Mucosa of descending colon (tissue), 3 donors: ENCODE measurements at places on chromosomes 4 and X. TPM values are rescaled to one million over a fixed set of nuclear protein-coding genes. Genes with fewer than 3 reads are reported as not detected.

SRPX gene
- 50.7 TPM for total RNA-seq

QRFPR gene
- not detected for total RNA-seq

SOWAHD gene
- total RNA-seq, result 2.1 TPM

AVPR2 gene
- total RNA-seq, result 0.54 TPM

AWAT2 gene
- not detected for total RNA-seq

SH3RF1 gene
- 65.5 TPM for total RNA-seq

TMEM175 gene
- total RNA-seq, result 39.0 TPM

DTHD1 gene
- 0.55 TPM for total RNA-seq

TBC1D1 gene
- 71.6 TPM for total RNA-seq

SCRG1 gene
- total RNA-seq, result 0.41 TPM

IBSP gene
- not detected for total RNA-seq

CSAG3 gene
- not detected for total RNA-seq

MAOA gene
- 270 TPM for total RNA-seq

IGSF1 gene
- 0.66 TPM for total RNA-seq

LANCL3 gene
- 6.5 TPM for total RNA-seq

- no peak for DNase-seq
Measured at GRCh38 chrX:120238933-120239332, 11.7 kb upstream of the ZBTB33 start.

- no peak for DNase-seq
Measured at GRCh38 chr4:183984566-183984965, 79.5 kb downstream of the STOX2 start.

GRCh38 chr4:37948542-37948941, 11.7 kb upstream of the PTTG2 start:
- no peak for DNase-seq

DNA sequence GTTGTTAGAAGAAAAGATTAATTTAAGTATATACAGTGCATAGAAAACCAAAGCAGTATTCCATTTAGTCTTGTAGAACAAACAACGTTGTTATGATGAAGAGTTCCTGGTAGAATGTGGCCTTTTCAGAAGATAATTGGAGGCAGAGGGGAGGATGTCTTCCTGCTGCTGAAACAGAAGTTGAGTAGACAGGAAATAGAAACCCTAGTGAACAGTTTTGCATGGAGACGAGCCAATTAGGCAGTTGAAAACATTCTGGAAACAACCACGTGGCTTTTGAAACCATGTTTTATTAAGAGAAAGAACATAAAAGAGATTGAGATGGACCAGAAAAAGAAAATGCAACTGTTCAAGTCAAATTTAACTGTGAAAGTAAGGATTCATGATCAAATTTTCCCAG, 325.2 kb downstream of the CAMK2D start:
- no peak for DNase-seq

DNA sequence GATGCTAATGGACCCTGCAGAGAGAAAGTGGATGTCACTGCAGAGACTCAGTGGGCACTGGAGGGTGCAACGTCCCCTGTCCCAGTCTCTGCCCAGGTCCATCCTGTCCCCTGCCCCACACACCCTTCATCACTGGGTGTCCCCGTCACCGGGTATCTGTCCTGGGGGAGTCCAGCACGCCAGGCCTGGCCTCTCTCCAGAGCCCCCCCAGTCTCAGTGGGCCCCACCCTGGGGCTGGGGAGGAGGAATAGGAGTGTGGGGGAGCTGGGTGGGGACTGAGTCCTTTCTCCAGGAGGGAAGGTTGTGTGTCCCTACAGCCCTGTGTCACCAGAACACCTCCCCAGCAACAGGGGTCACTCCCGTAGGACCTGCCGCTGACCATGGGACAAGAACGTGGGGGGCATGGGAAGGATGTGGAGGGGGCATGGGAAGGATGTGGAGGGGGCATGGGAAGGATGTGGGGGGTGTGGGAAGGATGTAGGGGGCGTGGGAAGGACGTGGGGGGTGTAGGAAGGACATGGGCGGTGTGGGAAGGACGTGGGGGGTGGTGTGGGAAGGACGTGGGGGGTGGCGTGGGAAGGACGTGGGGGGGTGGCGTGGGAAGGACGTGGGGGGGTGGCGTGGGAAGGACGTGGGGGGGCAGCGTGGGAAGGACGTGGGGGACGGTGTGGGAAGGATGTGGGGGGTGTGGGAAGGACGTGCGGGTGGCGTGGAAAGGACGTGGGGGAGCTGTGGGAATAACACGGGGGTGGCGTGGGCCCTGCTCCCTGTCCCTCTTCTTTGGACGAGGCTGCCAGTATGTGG, 21.0 kb upstream of the SPON2 start:
- DNase-seq, result no peak

- no peak for DNase-seq
Measured at GRCh38 chrX:109384699-109385098, 97.2 kb downstream of the GUCY2F start.

GRCh38 chrX:18789916-18790315, 82.5 kb downstream of the PPEF1 start:
- DNase-seq, result no peak

DNA sequence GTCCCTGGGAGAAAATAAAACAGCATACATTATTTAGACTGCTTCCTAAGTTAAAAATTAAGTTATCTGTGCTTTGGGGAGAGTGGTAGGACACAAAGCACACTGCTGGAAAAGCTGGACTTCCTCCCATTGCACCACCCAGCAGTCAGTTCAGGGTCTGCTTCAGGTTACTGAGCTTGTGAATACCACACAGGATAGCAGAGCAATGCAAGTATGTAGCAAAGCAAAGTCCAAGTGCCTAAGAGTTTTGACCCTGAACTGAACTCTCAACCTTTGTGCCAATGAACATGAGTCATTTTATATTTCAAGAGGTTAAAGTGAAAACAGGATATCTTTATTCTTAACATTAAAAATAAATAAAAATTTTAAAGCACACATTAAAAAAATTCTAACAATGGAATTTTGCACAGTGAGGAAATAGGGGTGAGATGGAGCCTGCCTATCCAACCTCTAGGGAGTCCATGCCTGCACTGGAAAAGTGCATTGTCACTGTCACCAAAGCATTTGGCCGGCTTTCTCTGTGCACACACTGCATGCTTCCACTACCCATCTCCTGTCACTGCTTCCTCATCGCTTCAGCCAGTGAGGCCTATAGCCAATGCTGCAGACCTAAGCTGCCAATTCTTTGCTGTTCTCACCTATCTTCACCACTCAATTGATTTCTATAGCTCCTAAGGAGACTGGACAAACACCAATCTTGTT, 50.9 kb downstream of the ABCG2 start:
- DNase-seq, result peak; percentile 36

DNA sequence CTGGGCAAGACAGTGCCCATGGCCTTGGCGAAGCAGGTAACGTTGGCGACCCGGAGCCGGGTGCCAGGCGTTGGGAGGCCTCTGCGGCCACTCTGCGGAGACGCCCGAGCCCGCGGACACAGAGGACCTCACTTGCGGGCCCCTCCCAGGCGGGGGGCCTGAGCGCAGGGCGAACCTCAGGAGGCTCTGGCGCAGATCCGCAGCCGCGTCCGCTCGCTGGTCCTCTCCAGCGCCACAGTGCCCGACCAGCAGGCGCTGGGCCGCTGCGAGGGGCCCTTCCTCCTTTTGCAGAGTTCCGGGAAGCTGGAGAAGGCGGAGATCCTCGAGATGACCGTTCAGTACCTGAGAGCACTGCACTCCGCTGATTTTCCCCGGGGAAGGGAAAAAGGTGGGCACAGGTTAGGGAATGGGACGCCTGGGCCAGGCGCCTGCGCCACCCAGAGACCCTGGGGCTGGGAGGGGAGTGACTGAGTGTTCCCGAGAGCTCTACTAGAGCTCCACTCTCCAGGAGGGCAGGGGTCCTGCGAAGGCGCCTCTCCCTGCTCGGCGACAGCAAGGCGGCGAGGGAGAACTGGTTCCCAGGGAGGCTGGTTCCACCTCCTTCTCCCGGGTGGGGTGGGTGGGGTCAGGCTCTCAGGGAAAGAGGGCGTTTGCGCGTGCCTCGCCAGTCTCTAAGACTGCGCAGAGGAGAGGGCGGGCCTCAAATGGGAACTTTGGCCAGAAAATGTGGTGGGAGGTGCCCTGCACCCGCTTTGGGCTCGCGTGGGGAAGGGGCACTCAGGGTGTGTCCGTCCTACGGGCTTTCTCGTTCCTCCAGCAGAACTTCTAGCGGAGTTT, 1.4 kb downstream of the HELT start:
- DNase-seq, result no peak

GRCh38 chr4:45241976-45242375, 515.6 kb upstream of the GNPDA2 start:
- DNase-seq, result no peak

- no peak for DNase-seq
Measured at GRCh38 chr4:182354867-182355266, 111.7 kb downstream of the TENM3 start.

DNA sequence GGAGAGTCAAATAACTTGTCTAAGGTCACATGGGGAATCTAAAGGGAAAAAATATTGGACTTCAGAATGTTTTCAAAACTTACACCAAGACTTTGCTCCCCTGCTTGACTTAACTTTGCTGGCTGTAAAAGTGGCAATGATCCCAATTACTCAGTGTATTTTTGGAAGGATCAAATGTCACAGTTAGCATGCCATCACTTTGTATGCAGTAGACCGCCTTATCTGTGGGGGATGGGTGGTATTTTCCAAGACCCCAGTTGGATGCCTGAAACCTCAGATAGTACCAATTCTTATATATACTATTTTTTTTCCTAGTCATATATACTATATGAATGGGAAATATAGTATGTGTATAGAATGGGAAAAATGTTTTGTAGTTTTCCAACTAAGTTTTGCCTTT, 53.4 kb downstream of the COL4A6 start:
- no peak for DNase-seq

DNA sequence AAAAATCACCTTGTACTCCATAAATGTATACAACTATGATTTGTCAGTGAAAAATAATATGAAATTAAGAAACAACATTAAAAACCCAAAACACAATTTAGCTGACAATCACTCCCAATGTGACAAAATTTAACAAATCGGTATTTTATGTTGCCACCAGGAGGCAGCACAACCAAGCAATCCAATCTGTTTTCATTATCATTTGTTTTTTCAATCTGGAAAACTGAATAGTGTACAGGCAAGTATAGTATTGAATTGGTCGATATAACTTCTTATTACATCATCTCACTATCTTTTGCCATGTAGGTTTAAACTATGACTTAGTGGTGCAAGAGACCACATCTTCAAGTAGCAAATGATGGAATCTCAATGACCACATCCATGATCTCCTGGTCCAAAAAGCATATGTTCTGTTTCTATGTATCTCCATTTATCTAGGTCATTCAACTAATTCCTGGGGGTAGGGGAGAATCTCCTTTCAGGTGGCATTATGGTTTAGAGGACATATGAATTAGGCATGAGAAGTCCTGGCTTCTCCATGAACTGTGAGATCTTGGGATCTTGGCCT, 112.9 kb upstream of the AGA start:
- peak; percentile 63 for DNase-seq

DNA sequence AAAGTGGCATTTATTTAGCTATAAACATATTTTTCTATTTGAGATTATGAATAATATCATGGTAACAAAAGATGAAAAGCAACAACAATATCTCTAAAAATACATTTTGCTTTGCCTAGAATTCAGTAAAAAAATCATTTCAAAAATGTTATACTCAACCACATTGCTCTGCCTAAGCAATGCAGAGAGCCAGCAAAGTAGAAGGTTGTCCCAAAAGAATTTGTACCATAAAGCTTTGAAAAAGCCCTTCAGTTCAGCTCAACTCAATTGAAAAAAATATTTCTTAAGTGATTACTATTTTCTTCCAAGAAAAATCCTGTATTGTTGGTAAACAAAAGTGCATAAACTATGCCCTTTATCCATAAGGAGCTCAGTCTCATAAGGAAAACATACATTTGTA, 301.2 kb upstream of the ARSJ start:
- no peak for DNase-seq

DNA sequence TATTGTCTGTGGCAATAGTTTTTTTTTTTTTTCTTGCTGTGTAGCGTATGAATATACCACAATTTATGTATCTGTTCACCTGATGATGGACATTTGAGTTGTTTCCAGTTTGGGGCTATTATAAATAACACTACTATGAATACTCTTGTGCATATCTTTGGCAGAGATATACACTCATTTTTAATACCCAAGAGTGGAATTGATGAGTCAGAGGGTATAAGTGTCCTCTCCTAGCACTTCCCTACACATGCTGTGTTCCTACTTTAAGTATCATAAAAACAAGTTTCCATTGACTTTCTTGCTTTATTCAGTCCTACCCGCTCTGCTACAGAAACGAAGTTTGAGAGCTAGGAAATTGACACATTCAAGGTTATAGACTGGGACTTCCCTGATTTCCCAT, 39.8 kb downstream of the XIAP start:
- DNase-seq, result no peak

DNA sequence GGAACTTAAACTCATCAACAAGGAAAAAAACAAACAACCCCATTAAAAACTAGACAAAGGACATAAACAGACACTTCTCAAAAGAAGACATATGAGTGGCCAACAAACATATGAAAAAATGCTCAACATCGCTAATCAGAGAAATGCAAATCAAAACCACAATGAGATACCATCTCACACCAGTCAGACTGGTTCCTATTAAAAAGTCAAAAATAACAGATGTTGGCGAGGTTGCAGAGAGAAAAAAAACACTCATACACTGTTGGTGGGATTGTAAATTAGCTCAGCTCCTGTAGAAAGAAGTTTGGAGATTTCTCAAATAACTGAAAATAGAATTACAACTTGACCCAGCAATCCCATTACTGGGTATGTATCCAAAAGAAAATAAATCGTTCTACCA, 28.7 kb downstream of the APLN start:
- no peak for DNase-seq

GRCh38 chr4:109820563-109820962, 5.0 kb downstream of the GAR1 start:
- DNase-seq, result no peak

DNA sequence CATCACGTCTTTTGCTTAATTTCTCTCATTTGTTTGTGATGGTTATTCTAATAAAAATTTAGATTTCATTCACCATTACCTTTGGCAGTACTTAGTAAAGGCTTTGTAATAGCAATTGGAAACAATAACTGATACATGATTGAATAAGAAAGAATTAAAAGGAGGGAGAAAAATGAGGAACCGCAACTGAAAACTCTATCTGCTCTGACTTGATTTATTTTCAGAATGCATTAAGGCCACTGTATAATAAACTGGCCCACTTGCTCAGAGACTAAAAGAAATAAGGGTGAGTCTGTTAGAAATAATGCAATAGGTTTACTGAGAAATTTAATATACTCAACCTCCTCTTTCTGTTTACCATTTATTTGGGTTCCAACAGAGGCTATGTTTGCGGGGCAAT, 351.5 kb downstream of the TMA16 start:
- DNase-seq, result no peak

GRCh38 chr4:64584981-64585557, 175.8 kb upstream of the TECRL start:
- DNase-seq, result no peak

GRCh38 chrX:46059316-46059715, 485.9 kb downstream of the ZNF674 start:
- no peak for DNase-seq

DNA sequence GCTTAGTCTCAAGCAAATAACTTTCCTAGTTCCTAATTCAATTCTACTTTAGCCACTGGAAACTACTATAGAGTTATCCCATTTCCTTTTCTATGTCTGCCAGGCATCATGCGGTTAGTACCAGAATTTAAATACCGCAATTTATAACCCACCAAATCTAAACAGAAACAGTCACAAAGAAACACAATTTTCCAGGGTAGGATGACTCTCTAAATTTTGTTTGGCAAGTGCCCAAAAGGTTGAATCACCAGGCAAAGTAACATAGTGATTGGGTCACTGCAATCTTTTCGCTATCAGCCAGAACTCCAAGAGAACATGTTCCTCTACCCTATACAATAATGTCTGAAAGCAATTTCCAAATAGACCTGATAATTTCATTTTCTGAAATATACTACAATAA, 240.2 kb upstream of the GRIA3 start:
- no peak for DNase-seq
